Erythroblast (primary cell): ENCODE measurements at places on chromosomes 12 and 14.
A peak's percentile ranks its signal among the peaks of the same experiment; 100 is the strongest.

DNA sequence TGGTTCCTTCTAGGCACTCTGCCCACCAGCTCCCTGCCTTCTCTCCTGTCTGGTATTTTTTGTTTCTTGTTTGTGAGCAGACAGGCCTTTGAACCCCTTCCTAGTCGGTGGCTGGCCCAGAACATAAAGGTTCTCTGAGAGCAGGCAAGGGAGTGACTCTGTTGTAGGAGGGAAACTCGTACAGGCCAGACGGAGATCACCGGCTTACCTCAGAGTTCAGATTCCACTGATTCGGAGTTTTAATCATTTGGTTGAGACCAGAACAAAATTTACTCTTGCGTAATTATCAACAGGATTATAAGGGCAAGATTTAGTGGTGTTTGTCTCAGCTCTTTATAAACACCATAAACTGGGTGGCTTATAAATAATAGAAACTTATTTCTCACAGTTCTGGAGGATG, 128.3 kb downstream of the PLXNC1 start:
- DNase-seq = no peak

GRCh38 chr12:124466216-124467128, 100.9 kb downstream of the NCOR2 start:
- DNase-seq = peak; percentile 43

DNA sequence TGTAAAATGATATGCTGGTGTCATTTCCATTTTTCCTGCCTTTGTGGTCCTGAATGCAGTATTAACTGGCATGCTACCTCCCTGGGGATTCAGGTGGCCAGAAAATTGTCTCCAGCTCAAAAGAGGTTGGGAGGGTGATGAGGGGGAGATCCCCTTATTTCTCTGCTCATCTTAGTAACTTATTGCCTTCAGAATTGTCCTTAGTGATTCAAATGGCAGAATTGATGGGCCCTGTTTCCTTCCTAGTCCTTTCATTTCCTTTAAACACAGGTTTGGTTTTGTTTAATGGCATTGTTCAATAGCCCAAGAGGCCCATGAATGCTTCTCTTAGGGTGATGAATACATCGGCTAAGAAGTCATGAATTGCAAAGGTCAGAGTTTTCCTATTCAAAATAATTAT, 207.0 kb downstream of the SLC41A2 start:
- DNase-seq = no peak

- DNase-seq = peak; percentile 76
These were observed 872 bp downstream of the FAM177A1 start for GRCh38 chr14:35046751-35047536.

DNA sequence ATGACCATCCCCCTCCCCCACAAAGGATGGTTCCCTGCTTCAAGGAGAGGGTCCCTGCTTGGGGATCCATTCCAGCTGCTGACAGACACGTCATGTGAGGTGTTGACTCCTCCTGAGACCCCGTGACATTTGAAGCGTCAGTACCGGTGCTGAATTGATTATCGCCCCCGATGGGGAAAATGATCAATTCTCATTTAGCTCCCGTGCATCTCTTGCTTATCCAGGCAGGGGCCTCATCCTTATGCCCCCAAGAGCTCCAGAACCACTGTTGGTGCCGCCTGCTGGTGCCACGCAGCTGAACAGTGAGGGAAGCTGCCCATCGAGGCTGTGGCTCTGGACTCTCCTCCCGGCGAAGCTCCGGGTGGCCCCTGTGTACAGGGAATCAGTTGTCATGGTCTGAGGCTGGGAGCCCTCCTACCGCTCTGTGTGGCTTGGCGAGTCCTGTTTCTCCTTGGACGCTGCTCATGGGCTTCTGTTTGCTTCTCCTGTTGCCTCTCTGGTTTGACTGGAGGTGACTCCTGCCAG, 4.6 kb downstream of the KIF26A start:
- DNase-seq = no peak

- DNase-seq = peak; percentile 64
These were observed 1.1 kb downstream of the RHNO1 start for GRCh38 chr12:2877953-2878732.

GRCh38 chr12:119730381-119730780, 62.4 kb downstream of the PRKAB1 start:
- DNase-seq = no peak
